ENCODE measurements at places on chromosomes 11 and 22.

DNA sequence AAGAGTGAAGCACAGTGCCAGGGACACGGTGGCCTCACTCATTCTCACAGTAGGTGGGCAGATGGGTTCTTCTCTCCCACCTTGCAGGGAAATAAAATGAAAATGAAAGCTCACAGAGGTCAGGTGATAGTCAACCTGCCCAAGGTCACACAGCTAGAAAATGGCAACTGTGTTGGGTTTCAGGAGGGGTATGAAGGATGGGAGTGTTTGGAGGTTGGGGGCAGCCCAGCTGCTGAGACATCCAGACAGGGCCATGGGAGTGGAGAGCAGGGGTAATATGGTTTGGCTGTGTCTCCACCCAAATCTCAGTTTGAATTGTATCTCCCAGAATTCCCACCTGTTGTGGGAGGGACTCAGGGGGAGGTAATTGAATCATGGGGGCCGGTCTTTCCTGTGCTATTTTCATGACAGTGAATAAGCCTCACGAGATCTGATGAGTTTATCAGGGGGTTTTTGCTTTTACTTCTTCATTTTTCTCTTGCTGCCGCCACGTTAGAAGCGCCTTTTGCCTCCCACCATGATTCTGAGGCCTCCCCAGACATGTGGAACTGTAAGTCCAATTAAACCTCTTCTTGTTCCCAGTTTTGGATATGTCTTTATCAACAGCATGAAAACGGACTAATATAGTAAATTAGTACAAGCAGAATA lies 247.0 kb downstream of the TENM4 start:
- no peak for DNase-seq

DNA sequence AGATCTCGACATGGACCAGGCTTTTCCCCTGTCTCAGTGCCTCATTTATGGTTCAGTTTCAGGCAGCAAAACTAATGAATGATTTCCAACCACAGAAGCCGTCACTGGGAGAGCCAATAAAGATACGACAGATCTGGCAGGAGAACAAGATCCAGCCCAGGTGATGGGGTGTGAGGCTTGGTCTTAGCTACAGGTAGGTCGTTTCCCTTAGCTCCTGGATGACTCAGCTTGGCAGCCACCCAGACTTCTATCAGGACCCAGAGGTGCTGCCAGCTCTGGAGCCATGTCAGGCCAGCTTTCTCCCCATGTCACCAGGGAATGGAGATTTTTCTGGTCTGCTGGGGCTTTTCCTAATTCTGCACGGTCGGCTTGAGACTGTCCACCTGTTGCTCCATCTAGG lies 36.3 kb upstream of the APOBEC3A start:
- DNase-seq, result no peak

- no peak for DNase-seq
These were observed 74.7 kb downstream of the KCNQ1 start for GRCh38 chr11:2519517-2519861.

GRCh38 chr11:113256431-113257202 lies 57.8 kb upstream of the TTC12 start:
- DNase-seq, result no peak

DNA sequence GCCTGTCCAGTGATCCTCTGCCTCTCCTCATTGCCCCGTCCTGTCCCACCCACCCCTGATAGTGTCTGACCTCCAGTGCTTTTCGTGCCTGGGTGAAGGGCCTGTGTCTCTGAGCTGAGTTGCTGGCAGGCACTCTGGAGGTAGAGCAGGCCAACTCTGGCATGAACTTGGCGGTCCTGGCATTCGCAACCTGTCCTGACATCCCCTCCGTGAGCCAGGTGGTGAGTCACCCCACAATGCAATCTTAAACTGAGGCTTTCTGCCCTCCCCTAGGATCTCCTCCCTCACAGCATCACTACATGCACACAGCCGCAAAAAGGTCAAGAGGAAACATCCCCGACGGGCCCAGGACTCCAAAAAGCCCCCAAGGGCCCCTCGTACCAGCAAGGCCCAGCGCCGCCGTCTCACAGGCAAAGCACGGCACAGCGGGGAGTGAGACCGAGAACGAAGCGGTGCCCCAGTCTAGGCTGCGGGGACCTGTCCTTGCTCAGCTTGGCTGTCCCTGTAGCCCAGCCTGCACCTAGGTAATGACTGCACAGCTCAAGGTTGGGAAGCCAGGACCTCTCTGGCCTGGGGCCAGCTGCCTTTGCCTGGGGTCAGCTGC lies 4.9 kb downstream of the NOL12 start:
- no peak for DNase-seq

DNA sequence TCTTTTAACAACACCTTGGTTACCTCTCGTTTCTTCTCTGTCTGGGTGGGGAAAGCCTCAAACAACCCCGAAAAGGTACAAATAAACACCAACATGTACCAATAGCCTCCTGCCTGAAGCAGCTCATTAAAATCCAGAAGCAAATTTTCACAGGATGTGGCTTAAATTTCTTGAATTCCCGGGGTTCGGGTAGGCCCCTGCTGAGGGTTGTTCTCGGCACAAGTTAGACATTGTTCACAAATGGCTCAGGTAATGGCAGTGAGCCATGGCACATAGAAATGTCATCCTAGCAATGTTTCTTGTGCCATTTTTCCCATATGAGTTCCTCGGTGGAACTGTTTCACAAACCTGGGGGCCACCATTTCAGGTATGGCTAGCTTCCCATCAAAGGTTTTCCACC lies 19.7 kb upstream of the GLYATL1 start:
- DNase-seq, result no peak

DNA sequence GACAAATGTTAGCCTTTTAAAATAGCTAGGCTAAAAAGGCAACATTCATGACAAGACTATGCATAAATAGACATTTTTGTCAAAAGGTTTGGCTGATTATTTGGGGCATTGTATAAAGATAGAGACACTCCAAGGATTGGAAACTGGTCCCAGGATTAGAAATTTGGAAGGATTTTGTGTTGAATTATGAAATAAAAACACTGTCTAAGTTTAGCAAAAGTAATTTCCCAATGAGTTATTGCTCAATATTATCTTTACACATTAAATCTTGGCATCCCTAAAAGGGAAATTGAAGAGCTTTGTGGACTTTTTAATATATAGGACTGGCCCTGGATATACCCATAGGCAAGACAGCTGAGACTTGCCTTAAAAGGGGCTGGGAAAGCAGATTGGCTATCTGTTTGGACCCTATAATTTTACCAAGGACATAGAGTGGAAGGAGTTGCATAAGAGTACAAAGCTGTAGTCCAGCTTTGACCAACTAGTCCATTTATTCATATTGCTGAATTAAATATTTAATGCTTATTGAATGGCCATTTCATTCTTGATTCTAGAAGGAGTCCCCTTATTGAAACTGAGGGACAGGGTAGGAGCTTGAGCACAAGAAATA lies 382.7 kb downstream of the METTL15 start:
- DNase-seq, result no peak

DNA sequence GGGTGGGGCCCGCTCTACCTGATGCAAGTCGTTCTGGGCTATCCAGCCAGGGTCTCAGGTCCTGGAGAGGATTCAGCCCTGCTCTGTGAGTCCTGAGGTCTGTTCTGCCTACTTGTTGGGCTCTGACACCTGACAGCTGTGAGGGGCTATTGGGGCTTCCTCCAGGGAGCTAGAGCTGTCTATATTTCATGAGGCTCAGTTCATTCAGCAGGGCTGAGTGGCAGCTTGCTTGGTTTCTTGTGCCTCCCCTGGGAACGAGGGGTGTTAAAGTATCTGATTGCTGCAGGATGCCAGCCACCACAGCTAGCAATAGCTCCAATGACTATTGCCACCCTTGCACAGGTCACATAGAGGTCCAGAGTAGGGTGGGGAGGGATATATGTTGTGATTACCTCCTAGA lies 26.7 kb downstream of the INSC start:
- no peak for DNase-seq

- no peak for DNase-seq
These were observed 10.4 kb downstream of the OAF start for GRCh38 chr11:120221115-120221752.

DNA sequence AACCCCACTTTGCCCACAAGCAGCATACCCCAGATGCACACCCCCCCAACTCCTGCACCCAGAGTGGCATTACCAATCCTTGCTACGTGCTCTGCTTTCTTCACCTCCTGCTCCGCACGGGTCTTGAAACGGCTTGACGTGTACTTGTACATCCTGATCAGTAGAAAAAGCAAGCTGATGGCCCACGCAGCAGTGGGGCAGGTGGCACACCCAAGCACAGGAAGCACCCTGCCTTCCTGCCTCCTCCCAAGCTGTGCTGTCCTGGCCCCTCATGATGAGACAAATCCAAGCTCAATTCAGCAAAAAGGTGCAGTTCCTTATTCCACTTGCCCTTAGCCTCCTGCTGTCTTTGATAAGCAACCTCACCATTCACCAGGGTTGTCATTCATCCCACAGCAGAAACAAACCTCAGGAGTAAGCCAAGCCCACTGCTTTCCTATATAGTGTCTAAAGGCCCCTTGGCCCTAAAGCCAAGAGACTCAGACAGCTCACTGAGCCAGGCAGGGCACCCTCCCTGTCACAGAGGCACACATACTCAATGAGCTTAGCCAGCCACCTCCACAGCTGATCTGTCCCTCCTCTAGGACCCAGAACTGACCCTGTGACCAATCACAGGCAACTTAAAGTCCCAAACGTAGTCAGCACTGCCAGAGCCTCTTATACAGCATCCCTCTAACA lies 27.8 kb downstream of the MORC2 start:
- DNase-seq, result no peak

GRCh38 chr11:66083767-66084166 lies 13.7 kb downstream of the PACS1 start:
- DNase-seq, result no peak

- DNase-seq, result no peak
These were observed 32.0 kb downstream of the BCR start for GRCh38 chr22:23212061-23213021.

DNA sequence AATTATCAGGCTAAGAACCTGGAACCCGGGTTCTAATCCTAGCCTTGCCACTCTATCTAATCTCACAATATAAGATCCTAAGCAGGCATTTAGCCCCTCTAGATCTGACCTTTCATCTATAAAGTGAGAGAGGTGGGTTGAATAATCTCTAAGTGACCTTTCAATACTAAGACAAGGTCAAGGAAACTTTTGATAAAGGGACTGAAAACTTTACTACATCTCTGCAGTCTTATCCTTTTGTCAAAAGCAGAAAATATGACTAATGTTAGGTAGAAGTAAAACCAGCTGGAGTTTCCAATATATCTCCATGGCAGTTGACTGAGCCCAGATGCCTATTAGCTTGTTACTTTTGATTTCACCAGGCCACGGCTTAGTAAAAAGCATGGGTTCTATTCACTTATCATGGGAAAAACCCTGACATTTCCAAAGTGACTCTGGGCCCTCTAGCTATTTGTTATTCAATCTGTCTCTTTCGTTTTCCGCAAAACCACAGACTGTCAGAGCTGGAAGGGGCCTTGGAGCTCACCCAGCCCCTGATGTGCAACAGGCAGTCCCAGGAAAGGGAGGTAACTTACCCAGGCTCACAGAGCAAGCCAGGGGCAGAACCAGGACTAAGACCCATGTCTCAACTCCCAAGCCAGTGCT lies 75.8 kb downstream of the RAB30 start:
- no peak for DNase-seq

DNA sequence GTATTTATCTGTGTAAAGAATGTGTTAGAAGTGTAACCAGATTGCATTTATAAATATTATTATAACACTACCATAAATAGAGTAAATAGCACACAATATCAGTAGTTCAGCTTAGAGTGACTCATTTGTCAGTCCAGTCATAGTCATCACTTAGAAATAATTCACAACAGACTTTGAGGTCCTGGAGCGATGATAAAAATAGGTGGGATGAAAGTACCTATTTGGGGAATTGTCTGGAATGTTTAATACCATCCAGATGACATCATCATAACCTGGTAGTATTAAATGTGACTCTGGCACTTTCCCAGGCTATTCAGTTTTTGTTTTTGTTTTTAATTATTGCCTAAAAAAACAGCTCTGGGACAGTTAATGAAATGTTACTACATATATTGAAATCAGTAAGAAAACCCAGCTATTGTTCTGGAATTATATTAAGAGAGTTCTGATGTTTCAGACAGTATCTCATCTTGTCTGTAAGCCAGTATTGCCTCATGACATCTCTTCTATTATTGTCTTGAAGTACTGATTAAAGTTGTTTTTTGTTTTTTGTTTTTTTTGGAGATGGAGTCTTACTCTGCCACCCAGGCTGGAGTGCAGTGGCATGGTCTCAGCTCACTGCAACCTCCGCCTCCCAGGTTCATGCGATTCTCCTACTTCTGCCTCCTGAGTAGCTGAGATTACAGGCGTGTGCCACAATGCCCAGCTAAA lies 74.8 kb downstream of the SIK2 start:
- no peak for DNase-seq

- no peak for DNase-seq
These were observed 14.6 kb downstream of the PHLDA2 start for GRCh38 chr11:2914455-2915195.

GRCh38 chr11:17513853-17514252 lies 30.4 kb downstream of the USH1C start:
- DNase-seq, result no peak

DNA sequence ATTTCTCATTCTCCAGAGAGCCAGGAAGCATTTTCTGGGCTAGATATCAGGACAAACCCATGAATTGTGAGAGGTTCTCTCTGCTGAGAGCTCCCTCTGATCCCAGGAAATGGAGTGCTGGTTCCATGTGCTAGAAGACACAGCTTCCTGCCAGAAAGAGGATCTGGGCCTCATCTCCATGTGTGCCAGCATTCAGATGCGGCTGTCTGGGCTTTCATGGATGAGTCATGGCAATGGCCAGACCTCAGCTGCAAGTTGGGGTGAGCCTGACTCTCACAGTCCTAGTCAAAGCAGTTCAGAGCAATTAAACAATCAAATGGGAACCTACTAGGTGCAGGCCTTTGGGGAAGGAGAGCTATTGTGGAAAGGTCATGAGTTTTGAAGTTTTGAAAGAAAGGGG lies 82.3 kb upstream of the EED start:
- no peak for DNase-seq

DNA sequence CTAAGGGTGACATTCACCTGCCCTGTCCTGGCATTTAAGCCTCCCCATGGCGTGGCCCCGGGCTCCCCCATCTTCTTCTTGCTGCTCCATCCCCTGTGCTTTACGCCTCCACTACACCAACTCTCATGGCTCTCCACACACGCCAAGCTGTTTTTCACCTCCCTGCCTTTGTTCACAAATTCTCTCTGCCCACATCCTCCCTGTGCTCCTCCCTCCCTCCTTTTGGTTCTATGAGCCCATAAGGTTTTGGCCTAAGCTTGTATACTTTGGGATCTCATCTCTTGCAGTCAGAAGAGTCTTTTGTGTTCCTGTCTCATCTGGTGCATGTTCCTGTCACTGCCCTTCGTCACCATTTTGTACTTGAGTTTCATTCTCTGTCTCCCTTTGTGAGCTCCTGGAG lies 4.6 kb upstream of the DNAL4 start:
- no peak for DNase-seq

- no peak for DNase-seq
These were observed 59.9 kb downstream of the CYB5R2 start for GRCh38 chr11:7613394-7613720.

GRCh38 chr11:31821766-31822165 lies 10.6 kb upstream of the PAX6 start:
- DNase-seq, result no peak

DNA sequence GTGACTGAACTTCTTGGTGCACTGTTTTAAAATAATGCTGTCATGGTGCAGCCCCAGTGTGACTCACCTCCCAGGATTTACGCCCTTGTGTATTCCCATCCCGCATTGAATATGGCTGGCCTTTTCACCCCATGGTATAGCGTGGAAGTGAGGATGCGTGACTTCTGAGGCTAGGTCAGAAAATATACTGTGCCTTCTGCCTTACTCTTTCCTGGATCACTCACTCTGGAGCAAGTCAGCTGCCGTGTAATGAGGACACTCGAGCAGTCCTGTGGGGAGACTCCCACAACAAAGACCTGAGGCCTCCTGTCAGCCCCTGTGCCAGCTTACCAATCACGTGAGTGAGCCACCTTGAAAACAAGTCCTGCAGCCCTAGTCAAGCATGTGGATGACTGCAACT lies 471.9 kb upstream of the KIRREL3 start:
- DNase-seq, result no peak

All from SK-N-DZ (cell line).